ENCODE measurements at places on chromosomes 5 and 9. TPM values are rescaled to one million over a fixed set of nuclear protein-coding genes. Genes with fewer than 3 reads are reported as not detected.

Gene FBLL1
- 0.34 TPM for total RNA-seq

Gene FBP2
- total RNA-seq, result not detected

Gene EIF4E1B
- total RNA-seq, result 0.68 TPM

Gene DMRTA1
- 21.3 TPM for total RNA-seq

Gene SH2D3C
- total RNA-seq, result 1.9 TPM

Gene PRDM9
- not detected for total RNA-seq

Gene EHMT1
- total RNA-seq, result 84.5 TPM

Measured in neural progenitor cell (in vitro differentiated cells).